Skeletal muscle cell (primary cell): ENCODE measurements at places on chromosomes 5 and 9.

DNA sequence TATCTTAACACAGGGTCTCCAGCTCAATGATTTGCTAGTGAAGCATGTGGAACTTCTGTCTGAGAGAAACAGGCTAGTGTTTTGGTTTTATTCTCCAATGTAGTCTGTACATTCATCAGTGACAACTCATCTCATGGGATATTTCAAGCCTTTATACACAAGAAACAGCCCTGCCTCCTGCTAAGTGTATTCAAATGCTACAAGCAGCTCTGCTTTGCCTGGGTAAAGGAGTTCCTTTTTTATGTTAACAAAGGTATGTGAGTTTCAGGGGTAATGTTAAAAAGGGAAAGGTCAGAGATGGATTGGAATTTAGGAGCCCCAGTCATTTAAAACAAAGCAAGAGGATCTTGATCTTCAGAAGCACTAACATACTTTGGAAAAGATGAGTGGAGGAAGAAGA lies 498.7 kb downstream of the ISL1 start:
- no peak for DNase-seq

GRCh38 chr9:5428794-5429528 lies 8.8 kb downstream of the PLGRKT start:
- DNase-seq, result no peak

DNA sequence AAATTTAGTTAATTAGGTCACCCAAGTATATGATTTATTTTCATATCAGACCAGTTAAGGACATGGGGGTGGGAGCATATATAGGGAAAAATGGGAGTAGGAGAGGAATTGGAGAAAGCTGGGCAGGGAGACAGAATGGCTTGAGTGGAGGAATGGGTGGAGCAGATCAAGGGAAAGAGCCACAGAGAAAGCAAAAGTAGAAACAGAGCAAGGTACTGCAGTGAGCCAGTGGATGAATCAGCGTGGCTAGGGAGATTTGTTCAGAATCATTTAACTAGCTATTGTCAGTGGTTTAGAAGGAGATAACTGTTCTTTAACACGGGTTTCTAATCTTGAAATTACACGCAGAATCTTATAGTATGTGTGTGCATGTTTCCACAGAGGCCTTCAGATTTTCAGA lies 37.4 kb downstream of the SNX24 start:
- DNase-seq, result no peak

DNA sequence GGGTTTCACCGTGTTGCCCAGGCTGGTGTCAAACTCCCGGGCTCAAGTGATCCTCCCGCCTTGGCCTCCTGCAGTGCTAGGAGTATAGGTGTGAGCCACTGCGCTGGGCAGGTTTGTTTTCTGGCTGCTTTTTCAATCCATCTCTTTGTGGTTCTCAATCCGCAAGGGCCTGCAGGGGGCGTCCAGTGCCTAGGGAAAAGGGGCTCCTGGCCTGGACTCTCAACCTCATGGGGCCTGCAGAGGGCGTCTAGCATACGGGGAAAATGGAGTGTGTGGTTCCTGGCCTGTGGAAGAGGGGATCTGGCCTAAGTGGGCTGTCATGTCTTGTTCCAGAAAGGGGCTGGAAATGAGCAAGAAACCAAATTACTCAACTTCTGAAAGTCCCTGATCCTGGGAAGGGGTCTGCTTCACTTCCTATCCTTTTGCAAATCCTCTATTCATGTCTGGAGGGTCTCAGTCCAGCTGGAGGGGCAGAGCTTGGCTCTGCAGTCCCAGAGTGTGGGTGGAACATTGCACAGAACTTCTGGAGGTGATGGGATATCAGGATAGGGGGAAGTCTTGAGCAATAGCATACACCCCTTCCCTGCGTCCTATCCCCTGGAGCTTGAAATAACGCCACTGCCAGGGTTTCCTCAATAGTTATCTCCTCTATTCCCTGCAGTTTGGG lies 12.7 kb upstream of the CCL27 start:
- DNase-seq, result no peak

DNA sequence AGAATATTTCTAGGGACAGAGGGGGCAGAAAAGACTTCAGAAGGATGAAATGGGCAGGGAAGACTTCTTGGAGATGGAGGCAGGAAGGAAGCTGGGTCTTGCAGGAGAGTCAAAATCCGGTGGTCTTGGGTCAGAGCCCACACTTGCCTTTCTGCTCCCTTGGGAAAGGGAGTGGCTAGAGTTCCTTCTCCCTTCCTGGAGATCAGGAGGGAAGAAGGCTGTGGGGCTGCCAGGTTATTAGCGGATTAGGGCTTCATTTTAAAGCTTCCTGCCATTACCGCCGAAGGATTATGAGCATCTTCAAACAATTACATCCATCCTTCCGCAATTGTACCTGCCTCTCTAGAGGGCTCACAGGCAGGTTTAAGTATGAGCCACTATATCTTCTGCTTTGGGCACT lies 19.2 kb upstream of the SYNPO start:
- no peak for DNase-seq

- DNase-seq, result no peak
These were observed 153.7 kb upstream of the ADCY2 start for GRCh38 chr5:7242118-7242710.

DNA sequence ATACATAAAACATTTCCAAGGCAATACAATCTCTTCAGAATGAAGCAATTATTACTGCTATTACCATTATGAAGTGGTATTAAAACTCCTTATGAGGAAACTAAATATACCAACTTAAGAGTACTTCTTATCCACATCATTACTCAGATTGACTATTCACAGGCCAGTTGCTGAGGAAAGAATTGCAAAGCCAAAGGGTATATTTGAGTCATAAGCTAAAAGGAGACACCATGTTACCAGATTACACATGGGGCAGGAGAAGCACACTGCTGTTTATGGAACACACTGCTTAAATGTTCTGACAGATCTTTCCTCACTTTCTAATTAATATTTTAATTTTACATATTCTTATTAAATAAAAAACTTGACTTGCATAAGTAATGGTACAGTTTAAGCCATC lies 1726.4 kb upstream of the NUDT12 start:
- no peak for DNase-seq

GRCh38 chr5:89110916-89111646 lies 228.1 kb upstream of the MEF2C start:
- DNase-seq, result no peak

GRCh38 chr5:73640861-73641320 lies 14.9 kb downstream of the ARHGEF28 start:
- peak; percentile 41 for DNase-seq

GRCh38 chr5:127840198-127840524 lies 137.0 kb downstream of the CCDC192 start:
- DNase-seq, result no peak

- DNase-seq, result no peak
These were observed 2.5 kb downstream of the FAM163B start for GRCh38 chr9:133606708-133607025.

DNA sequence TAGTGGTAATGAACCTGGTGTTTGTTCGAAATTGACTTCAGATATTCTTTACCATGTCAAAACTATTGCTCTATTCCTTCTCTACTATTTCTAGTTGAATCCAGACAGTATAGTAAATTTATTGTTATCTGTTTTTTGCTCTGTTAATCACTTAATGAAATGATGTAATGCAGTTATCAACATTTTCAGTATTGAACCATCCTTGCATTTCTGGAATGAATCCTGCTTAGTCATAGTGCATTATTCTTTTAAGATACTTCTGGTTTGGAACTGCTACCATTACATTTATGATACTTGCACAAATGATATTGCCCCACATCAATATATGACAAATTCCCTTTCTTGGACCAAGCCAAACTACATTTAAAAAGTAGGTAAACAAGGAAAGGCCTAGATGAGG lies 554.0 kb upstream of the KLF4 start:
- DNase-seq, result no peak

- DNase-seq, result no peak
These were observed 7.8 kb downstream of the LCN10 start for GRCh38 chr9:136734837-136735496.

- DNase-seq, result no peak
These were observed 212.2 kb downstream of the MTRR start for GRCh38 chr5:8081179-8081578.

DNA sequence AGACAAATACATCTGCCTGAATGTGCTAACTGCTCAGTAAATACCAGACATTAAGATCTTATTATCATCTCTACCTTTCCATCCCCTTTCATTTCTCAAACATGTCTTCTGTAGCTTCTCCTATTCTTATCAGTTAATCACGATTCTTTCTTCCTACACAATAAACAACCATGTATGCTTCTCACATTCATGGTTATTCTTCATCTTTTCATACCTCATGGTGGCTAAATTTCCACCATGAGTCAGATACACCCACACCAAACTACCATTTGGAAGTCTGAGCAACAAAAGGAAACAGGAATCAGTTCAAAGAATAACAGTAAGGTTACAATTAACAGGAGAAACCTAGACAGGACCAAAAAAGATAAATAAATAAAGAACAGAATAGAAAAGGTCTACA lies 7.7 kb downstream of the ZNF622 start:
- DNase-seq, result no peak

- no peak for DNase-seq
These were observed 49.1 kb downstream of the SH3TC2 start for GRCh38 chr5:149013796-149014195.

GRCh38 chr5:76737846-76738245 lies 21.9 kb downstream of the F2R start:
- DNase-seq, result no peak

DNA sequence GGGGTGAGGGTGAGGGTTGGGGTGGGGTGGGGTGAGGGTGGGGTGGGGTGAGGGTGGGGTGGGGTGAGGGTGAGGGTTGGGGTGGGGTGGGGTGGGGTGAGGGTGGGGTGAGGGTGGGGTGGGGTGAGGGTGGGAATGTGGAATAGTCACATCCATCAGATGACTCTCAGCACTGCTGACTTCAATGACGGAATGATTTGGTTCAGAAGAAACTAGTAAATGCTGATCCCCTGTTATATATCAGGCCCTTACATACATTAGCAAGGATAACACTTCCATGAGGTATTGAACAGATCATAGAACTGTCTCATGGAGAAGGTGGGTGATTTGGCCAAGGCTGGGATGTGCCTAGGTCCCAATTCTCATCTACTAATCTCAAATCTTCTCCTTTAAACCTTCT lies 24.5 kb upstream of the C5orf47 start:
- DNase-seq, result no peak

DNA sequence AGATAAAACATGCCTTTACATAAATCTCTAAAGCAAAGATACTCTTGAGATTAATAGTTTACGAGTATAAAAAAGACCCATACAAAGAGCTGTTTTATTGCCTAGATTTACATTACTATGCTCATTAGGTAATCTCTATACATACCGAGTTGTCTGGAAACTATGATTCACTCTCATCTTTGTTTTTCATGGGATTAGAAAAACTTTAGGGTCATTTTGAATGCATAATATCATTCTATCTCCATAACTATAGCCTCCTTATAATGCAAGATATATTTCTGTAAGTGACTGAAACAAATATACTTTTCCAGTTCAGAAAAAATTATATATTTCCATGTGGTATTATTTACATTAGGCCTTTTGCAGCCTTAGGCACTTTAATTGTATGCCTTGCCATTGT lies 1088.7 kb upstream of the ARRDC3 start:
- no peak for DNase-seq

DNA sequence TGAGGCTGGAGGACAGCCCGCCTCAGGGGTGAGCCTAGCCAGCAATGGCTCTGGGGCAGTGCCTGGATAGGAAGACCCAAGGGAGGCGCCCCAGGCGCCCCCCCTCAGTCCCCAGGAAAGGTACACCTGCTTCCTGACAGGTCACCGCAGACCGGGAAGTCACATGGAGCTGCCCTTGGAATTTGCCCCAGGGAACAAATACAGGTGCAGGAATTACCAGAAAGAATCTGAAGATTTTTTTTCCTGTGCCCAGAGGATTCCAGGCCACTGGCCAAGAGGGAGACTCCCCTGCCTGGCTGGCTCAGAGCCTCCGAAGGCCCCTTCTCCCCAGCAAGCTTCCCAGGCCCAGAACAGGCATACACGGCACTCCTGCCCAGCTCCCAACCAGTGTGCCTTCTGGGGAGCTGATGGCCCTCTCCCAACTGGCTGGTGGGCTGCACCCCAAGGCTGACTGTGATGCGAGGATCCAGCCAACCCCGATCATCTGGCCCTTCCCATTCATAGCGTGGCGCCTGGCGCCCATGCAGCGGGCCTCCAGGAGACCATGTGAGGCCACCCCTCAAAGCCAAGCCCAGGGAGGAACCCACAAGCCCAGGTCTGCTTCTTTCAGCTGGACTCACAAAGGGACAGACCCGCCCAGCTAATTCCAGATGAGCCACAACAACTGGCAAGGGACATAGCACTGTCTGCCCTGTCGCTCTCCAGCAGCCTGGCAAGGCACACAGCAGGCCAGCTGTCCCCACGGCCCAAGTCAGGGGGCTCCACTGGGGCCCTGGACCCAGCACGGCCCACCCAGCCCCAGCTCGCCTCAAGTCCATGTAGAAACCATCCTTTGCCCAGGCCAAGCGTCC lies 2.3 kb downstream of the TPRN start:
- DNase-seq, result no peak

DNA sequence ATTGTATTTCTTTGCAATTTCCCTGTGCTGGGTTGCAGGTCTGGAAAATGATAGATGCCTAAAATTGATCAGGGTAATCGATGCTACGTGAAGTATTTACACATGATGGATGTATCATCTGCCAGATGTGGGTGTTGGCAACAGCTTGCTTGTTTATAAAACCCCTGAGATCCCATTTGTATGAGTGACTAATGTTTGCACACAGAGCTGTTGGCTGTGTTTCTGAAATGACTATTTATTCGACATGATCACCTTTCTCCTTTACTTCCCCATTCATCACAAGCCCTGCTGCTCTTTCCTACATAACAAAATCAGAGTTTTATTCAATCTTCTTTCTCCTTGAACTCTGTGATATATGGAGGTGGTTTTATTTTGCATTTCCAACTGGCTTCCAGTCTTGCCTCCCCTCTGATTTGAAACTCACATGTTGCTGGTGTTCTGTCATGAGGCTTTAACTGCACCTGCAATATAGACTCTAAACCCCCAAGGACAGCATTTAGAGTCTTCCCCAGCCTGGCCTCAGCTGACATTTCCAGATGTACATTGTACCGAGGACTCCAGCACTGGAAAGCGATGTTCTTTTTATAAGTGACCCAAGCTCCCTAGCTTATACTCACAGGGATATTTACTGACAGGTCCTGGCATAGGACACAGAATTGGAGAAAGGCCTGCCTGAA lies 50.7 kb upstream of the SHB start:
- no peak for DNase-seq

DNA sequence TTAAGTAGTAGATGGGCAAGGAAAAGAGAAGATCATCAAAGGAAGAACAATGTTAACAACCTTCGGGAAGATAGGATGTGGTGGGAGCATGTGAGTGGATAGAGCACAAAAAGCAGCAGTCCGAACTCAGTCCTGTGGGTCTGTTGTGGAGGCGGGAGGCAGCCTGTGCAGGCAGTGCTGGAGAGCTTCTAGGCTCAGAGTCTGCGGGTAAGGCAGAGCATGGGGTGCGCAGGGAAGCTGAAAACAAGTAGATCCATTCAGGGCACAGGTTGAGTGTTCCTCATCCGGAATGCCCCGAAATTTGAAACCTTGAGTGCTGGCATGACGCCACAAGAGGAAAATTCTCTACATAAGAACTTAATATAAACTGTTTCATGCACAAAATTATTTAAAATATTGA lies 84.9 kb downstream of the PPIC start:
- DNase-seq, result no peak
